CD4-positive, alpha-beta memory T cell (primary cell): ENCODE measurements at places on chromosomes 1 and 21. TPM values are rescaled to one million over a fixed set of nuclear protein-coding genes. Genes with fewer than 3 reads are reported as not detected.

Gene UTS2
- total RNA-seq, result not detected

DNA sequence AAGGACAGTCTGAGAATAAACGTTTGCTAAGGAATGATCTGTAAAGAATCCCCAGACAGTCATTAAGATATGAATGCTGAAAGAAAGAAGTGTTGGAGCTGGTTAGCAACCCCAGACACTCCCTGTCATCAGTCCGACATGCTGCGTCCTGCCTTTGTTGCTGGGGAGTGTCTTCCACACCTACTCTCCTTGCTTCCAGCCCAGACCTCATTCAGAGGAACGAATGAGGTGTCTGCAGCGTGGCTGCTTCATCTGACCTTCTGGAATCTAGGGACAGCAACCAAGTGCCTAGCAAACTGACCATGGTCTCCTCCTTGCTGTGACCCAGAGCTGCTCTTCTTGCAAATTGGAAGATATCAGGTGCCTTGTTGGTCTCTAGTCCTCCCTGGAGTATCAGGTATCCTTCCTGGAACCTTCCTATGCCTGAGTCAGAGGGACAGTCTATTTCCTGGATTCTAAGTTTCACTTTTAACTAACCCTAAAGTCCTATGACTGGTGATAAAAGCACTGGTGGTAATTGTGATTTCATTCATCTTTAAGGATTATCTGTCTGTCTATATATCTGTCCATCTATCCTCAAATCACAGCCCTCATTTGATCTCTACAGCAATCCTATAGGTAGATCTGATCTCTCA lies 45.3 kb downstream of the NFASC start:
- no peak for DNase-seq

DNA sequence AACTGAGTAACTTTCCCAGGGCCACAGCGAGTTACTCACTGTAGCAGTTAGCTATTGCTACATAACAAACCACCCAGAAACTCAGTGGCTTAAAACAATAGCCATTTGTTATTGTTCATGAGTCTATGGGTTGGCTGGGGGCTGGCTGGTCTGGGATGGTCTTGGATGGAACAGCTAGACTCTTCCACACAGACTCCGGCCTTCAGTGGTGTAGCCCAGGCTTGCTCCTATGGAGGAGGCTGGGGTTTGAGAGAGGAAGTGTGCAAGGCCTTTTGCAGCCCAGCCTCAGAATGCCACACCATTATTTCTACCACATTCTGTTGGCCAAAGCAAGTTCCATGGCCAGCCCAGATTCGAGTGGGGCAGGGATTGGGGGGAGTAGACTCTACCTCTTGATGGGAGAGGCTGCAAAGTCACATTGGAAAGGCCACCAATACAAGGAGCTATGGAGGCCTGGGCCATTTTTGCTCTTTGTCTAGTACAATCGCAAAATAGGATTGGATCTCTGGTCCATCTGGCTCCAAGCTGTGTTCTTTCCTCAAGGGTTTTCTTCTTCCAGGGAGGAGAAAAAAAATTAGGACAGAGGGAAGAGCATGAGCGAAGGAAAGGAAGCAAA lies 37.5 kb upstream of the TTC22 start:
- DNase-seq, result no peak

DNA sequence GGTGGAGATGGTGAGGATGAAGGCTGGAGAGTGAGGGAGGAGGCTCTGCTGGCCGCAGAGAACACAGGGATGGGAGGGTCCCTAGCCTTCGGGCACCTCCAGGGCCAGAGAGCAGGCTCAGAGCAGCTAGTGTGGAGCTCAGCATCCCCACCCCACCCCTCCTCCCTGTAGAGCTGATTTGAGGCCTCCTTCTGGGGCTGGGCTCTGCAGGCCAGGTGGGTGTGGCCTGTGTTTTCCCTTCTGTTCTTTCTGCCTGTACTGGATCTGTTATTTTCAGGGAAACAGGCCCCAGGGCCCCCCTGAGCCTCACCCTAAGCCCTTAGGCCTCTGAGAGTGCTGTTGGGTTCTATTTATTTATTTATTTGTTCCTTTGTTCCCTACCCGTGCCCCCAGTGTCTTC lies 44.8 kb downstream of the TMCC2 start:
- DNase-seq, result no peak

Gene ST7L
- 27.2 TPM for total RNA-seq

DNA sequence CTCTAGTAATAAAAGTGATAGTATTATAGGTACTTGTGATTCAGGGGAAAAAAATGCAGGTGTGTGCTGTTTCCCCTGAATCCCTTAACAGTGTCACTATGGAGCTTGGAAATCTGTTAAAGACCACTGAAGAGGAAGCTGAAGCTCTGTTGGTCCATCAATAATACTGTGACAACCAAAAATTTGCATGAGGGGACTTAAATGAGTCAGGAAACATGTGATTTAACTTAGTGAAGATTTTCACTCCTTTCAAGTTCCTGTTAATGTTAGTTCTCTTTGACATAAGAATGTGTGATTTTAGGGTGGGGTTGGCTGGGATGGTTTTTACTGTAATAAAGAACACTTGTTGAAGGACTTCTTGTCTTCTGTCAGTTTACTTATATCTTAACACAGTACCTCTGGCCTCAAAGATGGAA lies 32.0 kb downstream of the VANGL2 start:
- no peak for DNase-seq
